AG20443 (cell line): ENCODE measurements at places on chromosomes 16 and 17.
A peak's percentile ranks its signal among the peaks of the same experiment; 100 is the strongest.

- DNase-seq, result peak; percentile 96
Observed at GRCh38 chr16:21158208-21159110, at the start of gene LDAF1. Gene LDAF1 (plus strand): TSS chr16:21158674. CDS start chr16:21161183, 2,509 bp downstream.

- no peak for DNase-seq
Observed at GRCh38 chr17:17201907-17202306, 4.2 kb downstream of the PLD6 start.

- no peak for DNase-seq
Observed at GRCh38 chr16:88288303-88288702, 94.5 kb upstream of the ZNF469 start.

GRCh38 chr16:397135-397661, at the start of gene NME4:
Gene NME4 (plus strand): TSS chr16:397199. CDS start chr16:397223, 24 bp downstream.
- DNase-seq, result peak; percentile 71

- no peak for DNase-seq
Observed at GRCh38 chr17:72571813-72572396, 451.1 kb downstream of the SOX9 start.

GRCh38 chr17:17243163-17243562, 6.2 kb upstream of the FLCN start:
- DNase-seq, result no peak

DNA sequence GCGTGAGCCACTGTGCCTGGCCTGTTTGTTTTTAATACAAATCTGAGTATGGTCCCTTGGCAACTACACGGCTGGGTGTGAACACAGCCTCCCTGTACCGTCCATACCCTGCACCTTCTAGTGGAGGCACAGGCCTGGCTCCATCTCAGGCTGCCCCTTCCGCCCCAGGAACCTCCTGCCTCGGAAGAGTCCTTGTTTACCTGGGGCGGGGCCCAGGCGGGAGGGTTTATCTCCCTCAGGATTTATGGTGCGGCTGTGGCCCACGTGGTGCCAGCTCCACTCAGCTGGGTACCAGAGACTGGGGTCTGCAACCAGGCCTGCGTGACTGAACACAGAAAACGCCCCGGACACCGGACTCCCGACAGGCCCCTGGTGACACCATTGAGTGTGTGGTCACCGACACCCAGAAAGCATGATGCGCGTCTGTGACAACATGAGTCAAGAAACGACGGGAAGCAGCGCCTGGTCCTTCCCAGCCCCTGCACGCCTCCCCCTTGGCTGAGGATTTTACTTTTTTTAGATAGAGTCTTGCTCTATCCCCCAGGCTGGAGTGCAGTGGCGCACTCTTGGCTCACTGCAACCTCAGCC, 19.0 kb downstream of the UNKL start:
- DNase-seq, result no peak

- no peak for DNase-seq
Observed at GRCh38 chr17:74573169-74573568, 5.9 kb upstream of the CD300H start.

DNA sequence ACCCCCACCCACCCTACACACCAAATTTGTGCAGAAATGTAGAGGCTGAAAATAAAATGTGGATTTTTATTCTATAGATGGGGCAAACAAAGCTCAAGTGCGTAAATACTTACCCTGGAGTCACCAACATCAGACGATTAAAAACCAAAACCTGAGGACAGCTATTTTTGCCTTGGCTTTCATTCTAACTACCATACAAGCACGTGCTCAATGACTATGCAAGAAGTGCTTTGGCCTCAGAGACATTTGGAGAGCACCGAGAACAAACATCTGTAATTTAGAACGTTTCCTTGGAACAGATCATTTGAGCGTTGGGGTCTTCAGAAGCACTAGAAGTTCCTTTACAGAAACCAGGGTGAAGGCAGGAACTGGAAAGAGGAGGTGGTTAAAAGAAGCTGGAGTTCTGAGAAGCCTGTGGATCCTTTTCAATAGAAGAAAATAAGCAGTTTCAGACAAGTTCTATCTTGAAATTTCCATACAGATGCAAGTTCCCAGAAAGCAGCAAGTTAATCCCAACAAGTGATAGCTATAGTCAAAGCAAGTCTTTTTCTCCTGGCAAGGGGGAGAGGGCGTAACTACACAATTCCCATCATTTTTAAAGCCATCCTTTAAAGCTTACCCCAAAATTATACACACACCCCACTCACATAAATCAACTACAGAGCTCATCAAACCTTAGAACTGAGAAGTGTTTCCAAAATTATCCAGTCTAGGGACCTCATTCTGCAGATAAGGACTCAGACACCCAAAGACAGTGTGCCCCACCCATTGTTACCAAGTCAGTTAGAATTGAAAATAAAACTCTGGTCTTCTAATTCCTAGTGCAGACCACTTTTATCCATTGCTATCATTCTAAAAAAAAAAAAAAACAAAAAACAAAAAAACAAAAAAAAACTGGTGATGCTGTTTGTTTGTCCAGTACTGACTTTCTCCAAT, 29.6 kb upstream of the CDRT4 start:
- no peak for DNase-seq

GRCh38 chr17:46818929-46819859, 702 bp upstream of the WNT3 start:
- DNase-seq, result peak; percentile 52

GRCh38 chr17:17051380-17051779, 9.1 kb downstream of the MPRIP start:
- DNase-seq, result no peak

GRCh38 chr16:29806099-29806579, at the start of gene MAZ:
Gene MAZ (plus strand): TSS chr16:29806529. CDS start chr16:29806702, 173 bp downstream.
- peak; percentile 93 for DNase-seq

GRCh38 chr17:82750241-82750908, 1.5 kb upstream of the TBCD start:
- no peak for DNase-seq

DNA sequence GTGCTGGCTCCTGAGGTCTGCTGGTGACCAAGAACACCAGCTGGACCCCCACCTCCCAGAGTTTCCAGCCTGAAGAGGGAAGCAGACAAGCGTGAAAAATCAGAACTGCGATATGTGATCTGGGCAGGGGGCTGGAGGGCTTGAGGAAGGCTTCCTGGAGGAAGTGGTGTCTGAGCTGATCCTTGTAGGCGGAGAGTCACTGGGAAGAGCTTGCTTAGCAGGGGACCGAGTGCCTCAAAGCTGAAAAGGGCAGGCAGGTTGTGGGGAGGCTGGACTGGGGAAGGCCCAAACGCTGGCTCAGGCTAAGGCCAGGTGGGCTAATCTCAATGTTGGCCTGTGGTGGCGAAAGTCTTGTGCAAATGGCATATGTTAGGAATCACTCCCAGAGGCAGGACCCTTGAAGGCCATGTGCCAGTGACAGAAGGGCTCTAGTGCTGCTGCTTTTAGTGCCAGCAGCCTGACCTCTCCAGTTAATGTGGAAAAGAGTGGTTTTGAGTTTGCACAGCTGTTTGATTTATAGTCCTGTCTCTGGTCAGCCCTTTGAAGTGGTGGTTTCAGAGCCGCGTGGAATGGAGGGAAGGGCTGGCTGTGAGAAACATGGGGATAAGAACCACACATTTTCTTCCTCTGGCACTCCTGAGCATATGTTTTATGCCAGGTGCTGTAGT, 85.3 kb upstream of the LGALS9 start:
- no peak for DNase-seq

DNA sequence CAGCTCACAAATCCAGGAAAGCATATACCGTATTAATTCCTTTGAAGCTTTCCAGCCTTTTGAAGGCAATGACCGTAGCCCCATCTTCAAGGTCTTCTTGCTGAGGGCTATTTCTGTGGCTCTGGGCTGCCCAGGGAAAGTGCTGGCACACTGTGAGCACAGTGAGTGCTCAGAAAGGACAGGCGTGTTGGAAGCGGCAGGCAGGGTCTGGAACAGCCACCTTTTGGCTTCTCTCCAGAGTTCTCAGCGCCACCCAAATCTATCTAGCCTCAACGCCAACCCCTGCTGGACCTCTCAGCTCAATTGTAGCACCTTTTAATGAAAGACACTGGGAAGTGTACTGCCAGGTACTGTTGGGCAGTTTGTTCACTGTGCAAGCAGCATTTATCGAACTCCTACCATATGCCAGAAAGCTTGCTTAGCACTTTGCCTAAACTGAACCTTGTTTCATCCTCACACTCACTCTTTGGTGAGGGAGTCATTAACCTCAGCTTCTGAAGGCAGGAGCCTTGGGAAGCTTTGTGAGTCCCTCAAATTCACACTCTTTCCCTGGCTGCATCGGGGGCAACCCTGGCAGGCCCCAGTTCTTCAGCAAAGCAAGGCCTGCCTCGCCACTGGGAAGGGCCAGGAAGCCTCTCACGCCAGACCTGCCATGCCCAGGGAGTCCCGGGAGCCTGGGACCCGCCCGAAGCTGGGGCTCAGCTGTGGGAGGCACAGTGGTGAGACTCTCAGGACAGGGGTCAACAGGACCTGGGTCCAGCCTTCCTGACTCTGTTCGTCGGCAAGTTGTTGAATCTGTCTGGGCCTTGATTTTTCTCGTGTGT, 13.5 kb upstream of the CIBAR2 start:
- no peak for DNase-seq

DNA sequence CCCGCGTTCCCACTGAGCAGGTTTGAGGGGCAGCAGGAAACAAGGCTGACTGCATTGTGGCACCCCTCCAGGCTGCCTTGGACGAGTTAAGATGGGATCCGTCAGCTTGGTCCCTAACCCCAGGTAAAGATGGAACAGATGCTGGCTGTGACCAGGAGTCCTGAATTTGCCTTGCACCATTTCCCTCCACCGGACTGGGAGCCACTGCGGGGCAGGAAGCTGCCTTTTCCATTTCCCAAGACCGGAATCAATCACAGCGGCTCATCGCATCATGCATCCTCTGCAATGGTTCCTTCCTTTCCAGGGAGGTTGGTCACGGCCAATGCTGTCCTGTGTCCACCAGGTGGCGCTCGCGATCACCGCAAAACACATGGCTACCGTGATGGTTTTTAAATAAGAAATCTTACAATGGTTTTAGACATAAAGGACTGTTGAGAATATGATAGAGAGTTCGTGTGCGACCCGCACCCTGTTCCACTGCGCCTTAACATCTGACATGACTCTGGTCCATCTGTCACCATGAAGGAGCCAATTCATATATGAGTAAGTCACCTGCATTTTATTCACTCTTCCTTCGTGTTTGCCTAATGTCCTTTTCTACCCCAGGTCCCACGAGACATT, 6.8 kb upstream of the MEAK7 start:
- DNase-seq, result peak; percentile 85

- no peak for DNase-seq
Observed at GRCh38 chr16:67720236-67720635, 1.1 kb upstream of the GFOD2 start.

DNA sequence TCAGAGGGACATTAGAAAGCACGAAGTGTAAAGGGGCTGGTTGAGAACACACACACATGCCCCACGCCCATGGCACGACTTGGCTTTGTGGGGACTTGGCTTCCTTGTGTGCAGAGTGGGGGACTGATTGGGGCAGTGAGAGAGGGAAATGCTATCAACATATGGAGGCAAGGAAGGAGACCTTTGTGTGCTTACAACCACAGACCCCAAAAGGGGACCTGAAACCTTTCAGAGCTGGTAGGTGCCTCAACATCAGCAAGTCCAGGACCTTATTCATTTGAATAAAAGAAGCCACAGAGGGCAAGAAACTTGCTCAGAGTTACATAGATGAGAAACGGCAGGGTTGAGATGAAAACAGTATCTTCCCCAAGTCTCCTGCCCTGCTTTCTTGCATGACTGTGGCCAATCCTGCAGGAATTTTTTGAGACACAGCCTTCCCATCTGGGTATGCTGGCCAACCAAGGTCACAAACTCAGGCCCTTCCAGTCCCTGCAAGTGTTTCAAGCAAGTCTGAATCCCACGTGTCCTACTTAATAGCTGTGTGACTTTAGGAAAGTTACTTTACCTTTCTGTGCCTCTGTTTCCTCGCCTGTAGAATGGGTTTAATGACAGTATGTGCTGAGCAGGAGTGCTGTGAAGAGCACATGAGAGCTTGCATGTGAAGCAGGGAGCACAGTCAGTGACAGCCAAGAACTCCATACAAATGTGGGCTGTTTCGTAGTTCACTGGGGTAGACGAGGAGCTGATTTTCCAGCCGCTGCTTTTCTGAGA, 26.2 kb downstream of the C16orf78 start:
- DNase-seq, result no peak

GRCh38 chr17:30297715-30298114, 6.0 kb upstream of the BLMH start:
- DNase-seq, result no peak

- DNase-seq, result no peak
Observed at GRCh38 chr17:81194941-81195901, 27.5 kb downstream of the CEP131 start.

DNA sequence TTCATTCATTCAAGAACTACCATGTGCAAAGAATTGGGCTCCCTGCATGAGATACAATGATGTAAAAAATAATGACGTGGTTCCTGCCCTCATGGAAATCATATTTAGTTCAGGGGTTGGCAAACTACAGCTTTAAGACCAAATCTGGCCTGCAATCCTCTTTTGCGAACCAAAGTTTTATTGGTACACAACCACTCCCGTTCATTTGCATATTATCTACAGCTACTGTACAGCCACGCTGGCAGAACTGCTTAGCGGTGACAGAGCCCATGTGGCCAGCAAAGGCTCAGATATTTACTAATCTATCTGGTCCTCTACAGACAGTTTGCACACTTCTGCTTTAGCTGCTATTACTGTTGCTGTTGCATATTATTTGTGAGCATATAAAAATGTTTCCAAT, 167.7 kb downstream of the XYLT1 start:
- no peak for DNase-seq

DNA sequence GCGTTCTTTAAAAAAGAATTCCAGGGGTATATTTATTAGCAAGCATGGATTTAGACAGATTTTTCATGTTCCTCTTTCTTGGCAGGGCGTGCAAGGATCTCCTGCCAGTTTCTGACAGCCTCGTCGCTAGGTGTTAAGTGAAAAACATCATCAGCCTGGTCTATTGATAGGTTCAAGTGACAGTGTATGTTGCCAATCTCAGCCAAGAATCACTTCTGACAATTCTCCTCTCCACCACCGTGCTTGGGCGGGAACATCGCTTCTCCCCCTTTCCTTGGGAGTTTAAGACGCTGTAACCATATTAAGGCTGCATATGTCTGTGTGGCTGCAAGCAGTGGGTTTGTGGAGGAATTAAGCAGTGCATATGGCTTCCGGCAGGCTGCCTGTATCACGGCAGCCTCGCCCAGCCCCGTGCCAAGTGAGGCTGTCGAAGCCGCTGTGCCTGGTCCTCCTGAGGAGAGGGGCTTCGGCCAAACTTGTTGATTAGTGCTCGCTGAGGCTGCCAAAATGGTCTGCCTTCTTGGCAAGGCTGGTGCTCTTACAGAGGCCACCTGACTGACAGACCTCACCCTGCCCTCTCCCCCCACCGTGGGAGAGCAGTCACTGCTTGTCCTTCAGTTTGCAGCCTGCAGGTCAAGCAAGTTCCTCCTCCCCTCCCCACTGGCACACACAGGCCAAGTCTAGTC, 132.2 kb upstream of the MPHOSPH6 start:
- DNase-seq, result no peak

- no peak for DNase-seq
Observed at GRCh38 chr16:8795091-8795490, 2.3 kb downstream of the TMEM186 start.

- DNase-seq, result peak; percentile 28
Observed at GRCh38 chr16:2385190-2385836, 43.9 kb upstream of the CCNF start.
